ENCODE measurements at places on chromosomes 16 and 17. TPM values are rescaled to one million over a fixed set of nuclear protein-coding genes. Genes with fewer than 3 reads are reported as not detected.

The ALOX15B gene
- total RNA-seq, result 18.5 TPM

The HYDIN gene
- total RNA-seq, result not detected

The RNF135 gene
- total RNA-seq, result 31.0 TPM

The CFAP97D1 gene
- not detected for total RNA-seq

The LHX1 gene
- total RNA-seq, result not detected

The ABR gene
- 54.2 TPM for total RNA-seq

The ZNF423 gene
- total RNA-seq, result not detected

The IRX5 gene
- 7.8 TPM for total RNA-seq

The ZSCAN10 gene
- 1.4 TPM for total RNA-seq

The MED9 gene
- 8.1 TPM for total RNA-seq

The COPZ2 gene
- not detected for total RNA-seq

The PERCC1 gene
- not detected for total RNA-seq

The LITAFD gene
- total RNA-seq, result not detected

The SOX8 gene
- total RNA-seq, result not detected

The PSMC3IP gene
- 10.3 TPM for total RNA-seq

The FBXL19 gene
- 18.0 TPM for total RNA-seq

The OTOA gene
- total RNA-seq, result 0.17 TPM

The TLCD1 gene
- total RNA-seq, result 18.7 TPM

The MMP2 gene
- 3.7 TPM for total RNA-seq

The SULT1A2 gene
- total RNA-seq, result 0.76 TPM

The BPTF gene
- total RNA-seq, result 54.9 TPM
